ENCODE measurements at places on chromosomes 16 and 17. TPM values are rescaled to one million over a fixed set of nuclear protein-coding genes. Genes with fewer than 3 reads are reported as not detected.

GRCh38 chr16:49158029-49158642 lies 123.5 kb downstream of the CBLN1 start:
- H3K4me3 ChIP-seq, result no peak overlapping the region
- no peak overlapping the region for H3K27ac ChIP-seq
- no peaks in the 10 kb centered on the region for H3K27me3 ChIP-seq

GRCh38 chr17:81040791-81041337 lies 5.9 kb downstream of the BAIAP2 start:
- H3K27ac ChIP-seq, result no peak overlapping the region
- H3K4me3 ChIP-seq, result no peak overlapping the region
- H3K4me1 ChIP-seq, result peaks cover 10% of the 10 kb centered on the region
- H3K36me3 ChIP-seq, result no peaks in the 10 kb centered on the region
- peak; percentile 50 for DNase-seq

The PIK3R5 gene
- total RNA-seq, result 32.6 TPM

- H3K27me3 ChIP-seq, result peaks cover 7% of the 10 kb centered on the region
- no peaks in the 10 kb centered on the region for H3K36me3 ChIP-seq
- H3K27ac ChIP-seq, result no peak overlapping the region
- DNase-seq, result no peak
- H3K4me1 ChIP-seq, result peaks cover 4% of the 10 kb centered on the region
Measured at GRCh38 chr16:48481772-48482171, 96.6 kb upstream of the SIAH1 start.

GRCh38 chr17:41758601-41759000 lies 24.2 kb upstream of the HAP1 start:
- no peaks in the 10 kb centered on the region for H3K27me3 ChIP-seq
- DNase-seq, result no peak
- H3K36me3 ChIP-seq, result no peaks in the 10 kb centered on the region
- H3K4me3 ChIP-seq, result no peak overlapping the region
- H3K4me1 ChIP-seq, result no peaks in the 10 kb centered on the region

GRCh38 chr17:82839617-82840292 lies at the start of gene ZNF750:
Gene ZNF750, minus strand, starts transcription at chr17:82840022. Its CDS starts 7,568 bp downstream, at chr17:82832454.
- H3K27me3 ChIP-seq, result no peaks in the 10 kb centered on the region
- DNase-seq, result no peak
- H3K4me1 ChIP-seq, result peaks cover 5% of the 10 kb centered on the region
- H3K27ac ChIP-seq, result no peak within 1 kb of the TSS
- no peaks in the 10 kb centered on the region for H3K36me3 ChIP-seq

The KRT34 gene
- not detected for total RNA-seq

- no peak overlapping the region for H3K4me3 ChIP-seq
- H3K27ac ChIP-seq, result peak overlapping the region; percentile 92
- no peaks in the 10 kb centered on the region for H3K27me3 ChIP-seq
- peaks cover 83% of the 10 kb centered on the region for H3K4me1 ChIP-seq
- peak; percentile 46 for DNase-seq
Measured at GRCh38 chr17:66313995-66314659, 11.7 kb downstream of the PRKCA start.

- no peak overlapping the region for H3K4me3 ChIP-seq
- H3K27me3 ChIP-seq, result peaks cover 3% of the 10 kb centered on the region
- H3K4me1 ChIP-seq, result no peaks in the 10 kb centered on the region
- no peak for DNase-seq
- H3K36me3 ChIP-seq, result no peaks in the 10 kb centered on the region
Measured at GRCh38 chr16:54690710-54691109, 240.0 kb upstream of the IRX5 start.

GRCh38 chr17:45925311-45925710 lies 31.0 kb downstream of the MAPT start:
- DNase-seq, result no peak
- H3K27me3 ChIP-seq, result no peaks in the 10 kb centered on the region
- no peak overlapping the region for H3K27ac ChIP-seq
- H3K36me3 ChIP-seq, result peaks cover 5% of the 10 kb centered on the region
- H3K4me1 ChIP-seq, result no peaks in the 10 kb centered on the region
- H3K4me3 ChIP-seq, result no peak overlapping the region

DNA sequence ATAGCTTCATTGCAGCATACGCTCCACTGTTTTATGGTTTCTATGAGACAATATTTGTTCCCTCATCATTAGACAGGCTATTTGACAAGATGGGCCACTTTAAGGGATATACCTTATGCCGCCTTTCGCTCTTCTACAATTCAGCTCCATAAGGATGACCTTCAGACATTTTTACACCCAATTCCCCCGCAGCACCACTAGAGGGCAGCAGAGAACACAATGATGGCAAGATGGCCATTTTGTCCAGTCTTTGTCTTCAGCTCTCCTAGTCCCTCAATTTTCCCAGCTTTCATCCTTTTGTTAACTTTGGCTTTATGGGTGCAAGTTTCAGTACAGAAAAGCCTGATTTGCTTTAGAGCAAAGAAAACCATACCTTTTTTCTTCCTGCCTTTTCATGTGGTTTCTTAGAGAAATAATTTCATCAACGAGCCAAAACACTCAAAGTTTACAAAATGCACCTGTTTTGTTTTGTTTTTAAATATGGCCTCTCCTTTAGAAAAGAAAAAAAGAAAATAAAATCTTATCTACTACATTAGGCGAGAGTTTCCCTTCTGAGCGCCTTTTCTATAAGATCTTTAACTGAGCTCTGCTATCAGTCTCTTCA lies 355.3 kb downstream of the TOX3 start:
- no peaks in the 10 kb centered on the region for H3K4me1 ChIP-seq
- H3K27ac ChIP-seq, result no peak overlapping the region
- H3K36me3 ChIP-seq, result no peaks in the 10 kb centered on the region
- DNase-seq, result peak; percentile 22
- H3K4me3 ChIP-seq, result no peak overlapping the region

DNA sequence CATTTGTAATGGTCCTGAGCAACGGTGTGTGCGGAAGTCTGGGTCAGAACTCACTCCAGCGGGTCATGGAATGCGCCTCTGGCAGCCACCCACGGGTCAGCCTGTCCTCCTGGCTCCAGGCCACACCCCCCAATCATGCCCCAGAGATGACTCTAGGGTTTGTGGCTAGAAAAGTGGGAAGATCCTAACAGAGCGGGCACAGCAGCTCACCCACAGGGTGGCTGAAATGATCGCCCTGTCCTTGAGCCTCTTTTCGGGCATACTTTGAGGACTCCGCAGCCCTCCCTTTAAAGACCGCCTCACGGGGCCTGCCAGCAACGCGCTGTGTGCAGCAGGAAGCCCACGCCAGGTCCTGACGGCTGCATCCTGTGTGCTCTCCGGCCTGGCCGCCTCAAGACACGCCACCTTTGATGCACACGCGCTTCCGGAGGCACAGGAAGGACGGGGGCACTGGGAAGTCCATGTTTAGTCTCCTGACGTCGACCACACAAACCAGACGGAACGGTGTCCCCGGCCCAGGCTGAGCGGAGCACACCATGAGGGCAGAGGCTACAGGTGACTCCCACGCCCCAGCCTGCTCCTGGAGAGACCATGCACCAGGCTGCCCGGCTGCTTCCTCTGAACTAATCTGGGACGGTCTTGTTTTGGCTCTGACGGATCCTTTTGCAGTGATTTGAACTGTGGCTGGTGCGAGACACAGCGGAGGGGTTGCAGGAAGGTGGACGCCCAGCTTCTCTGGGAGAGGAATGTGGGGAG lies 92.9 kb downstream of the TBC1D16 start:
- peaks cover 4% of the 10 kb centered on the region for H3K4me1 ChIP-seq
- H3K4me3 ChIP-seq, result peak overlapping the region; percentile 30
- H3K27ac ChIP-seq, result peak overlapping the region; percentile 2
- DNase-seq, result peak; percentile 26
- no peaks in the 10 kb centered on the region for H3K27me3 ChIP-seq
- no peaks in the 10 kb centered on the region for H3K36me3 ChIP-seq

GRCh38 chr17:80908776-80909175 lies 82.9 kb upstream of the CHMP6 start:
- no peak overlapping the region for H3K4me3 ChIP-seq
- H3K36me3 ChIP-seq, result peaks cover 17% of the 10 kb centered on the region
- DNase-seq, result no peak
- no peaks in the 10 kb centered on the region for H3K27me3 ChIP-seq

The ARL5C gene
- not detected for total RNA-seq

The HAP1 gene
- not detected for total RNA-seq

The KRTAP4-11 gene
- not detected for total RNA-seq

GRCh38 chr17:40068584-40068916 lies 5.8 kb downstream of the THRA start:
- H3K27ac ChIP-seq, result peak overlapping the region; percentile 93
- DNase-seq, result no peak
- H3K4me3 ChIP-seq, result peak overlapping the region; percentile 78
- H3K36me3 ChIP-seq, result no peaks in the 10 kb centered on the region
- H3K27me3 ChIP-seq, result no peaks in the 10 kb centered on the region
- peaks cover 61% of the 10 kb centered on the region for H3K4me1 ChIP-seq

GRCh38 chr16:1481906-1482835 lies 6.6 kb downstream of the PTX4 start:
- H3K27ac ChIP-seq, result no peak overlapping the region
- H3K4me3 ChIP-seq, result no peak overlapping the region
- no peaks in the 10 kb centered on the region for H3K27me3 ChIP-seq
- no peak for DNase-seq
- H3K36me3 ChIP-seq, result no peaks in the 10 kb centered on the region

GRCh38 chr17:79671085-79671694 lies 59.6 kb upstream of the ENPP7 start:
- no peaks in the 10 kb centered on the region for H3K4me1 ChIP-seq
- H3K36me3 ChIP-seq, result no peaks in the 10 kb centered on the region
- H3K4me3 ChIP-seq, result no peak overlapping the region
- DNase-seq, result no peak
- H3K27me3 ChIP-seq, result peaks cover 44% of the 10 kb centered on the region

DNA sequence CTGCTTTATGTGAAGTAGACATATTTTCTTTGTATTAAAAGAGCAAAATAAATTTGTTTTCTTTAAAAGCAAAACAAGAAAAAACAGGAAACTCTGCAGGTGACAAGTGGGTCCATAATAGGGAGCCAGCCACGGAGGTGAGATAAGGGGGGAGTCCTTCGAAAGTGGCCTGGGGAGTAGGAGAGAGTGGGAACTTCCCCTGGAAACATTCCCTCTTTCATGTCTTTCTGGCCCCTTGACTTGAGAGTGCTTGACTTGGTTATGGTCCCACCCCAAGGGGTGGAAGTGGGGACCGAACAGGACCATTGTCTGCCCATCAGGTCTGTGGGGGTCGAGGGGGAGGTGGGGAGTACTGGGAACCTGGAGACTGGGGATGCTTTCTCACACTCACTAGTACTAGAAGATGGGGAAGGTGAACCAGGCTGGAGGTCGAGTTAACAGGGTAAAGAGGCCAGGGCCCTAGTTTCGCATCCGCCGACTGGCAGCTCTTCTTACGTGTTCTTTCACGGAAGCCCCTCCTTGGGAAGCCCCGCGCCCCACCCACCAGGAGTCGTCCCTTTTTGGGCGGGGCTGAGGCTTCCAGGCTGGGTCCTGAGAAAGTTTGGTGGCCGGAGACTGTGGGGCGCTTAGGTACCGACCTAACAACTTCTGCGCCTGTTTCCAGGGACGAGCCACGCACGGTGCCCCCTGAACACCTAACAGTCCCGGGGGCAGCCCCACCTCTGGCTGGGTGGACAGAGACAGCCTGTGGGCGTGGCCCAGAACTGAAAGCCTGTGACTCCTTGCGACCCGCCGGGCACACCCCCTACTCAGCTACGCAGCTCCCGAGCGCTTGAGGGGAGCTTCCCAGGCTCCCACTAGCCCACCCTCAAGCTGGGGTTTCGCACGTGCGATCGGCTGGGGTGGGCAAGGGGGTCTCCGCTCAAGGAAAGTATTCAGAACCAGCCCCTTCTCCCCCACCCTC lies 790 bp downstream of the TRADD start:
- H3K27ac ChIP-seq, result peak overlapping the region; percentile 87
- H3K4me1 ChIP-seq, result peaks cover 25% of the 10 kb centered on the region
- peaks cover 19% of the 10 kb centered on the region for H3K36me3 ChIP-seq
- peak overlapping the region; percentile 85 for H3K4me3 ChIP-seq
- H3K27me3 ChIP-seq, result peaks cover 28% of the 10 kb centered on the region

GRCh38 chr17:44543213-44543904 lies 13.9 kb upstream of the FZD2 start:
- no peaks in the 10 kb centered on the region for H3K36me3 ChIP-seq
- no peak for DNase-seq
- peaks cover 5% of the 10 kb centered on the region for H3K4me1 ChIP-seq
- no peak overlapping the region for H3K27ac ChIP-seq
- peaks cover 41% of the 10 kb centered on the region for H3K27me3 ChIP-seq
- H3K4me3 ChIP-seq, result no peak overlapping the region

DNA sequence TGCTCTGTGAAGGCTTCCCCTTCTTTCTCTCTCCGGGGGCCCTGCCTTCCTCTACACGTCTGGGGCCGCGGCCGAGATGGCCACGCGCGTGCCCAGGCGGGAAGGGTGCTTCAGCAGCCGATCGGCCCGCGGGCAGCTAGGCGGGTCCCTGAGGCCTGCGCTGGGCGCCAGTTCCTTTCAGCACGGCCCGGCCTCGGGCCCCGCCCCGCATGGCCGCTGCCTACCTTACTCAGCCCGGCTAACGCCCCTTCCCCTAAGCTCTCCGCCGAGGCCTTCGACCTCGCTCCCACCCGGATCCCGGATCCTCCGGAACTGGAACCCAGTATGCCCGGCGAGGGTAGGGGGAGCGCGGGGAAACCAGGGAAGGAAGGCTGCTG lies 335 bp downstream of the TMEM11 start:
- H3K4me3 ChIP-seq, result peak overlapping the region; percentile 89
- H3K36me3 ChIP-seq, result peaks cover 40% of the 10 kb centered on the region
- H3K27ac ChIP-seq, result peak overlapping the region; percentile 93
- DNase-seq, result peak; percentile 51
- H3K27me3 ChIP-seq, result no peaks in the 10 kb centered on the region

DNA sequence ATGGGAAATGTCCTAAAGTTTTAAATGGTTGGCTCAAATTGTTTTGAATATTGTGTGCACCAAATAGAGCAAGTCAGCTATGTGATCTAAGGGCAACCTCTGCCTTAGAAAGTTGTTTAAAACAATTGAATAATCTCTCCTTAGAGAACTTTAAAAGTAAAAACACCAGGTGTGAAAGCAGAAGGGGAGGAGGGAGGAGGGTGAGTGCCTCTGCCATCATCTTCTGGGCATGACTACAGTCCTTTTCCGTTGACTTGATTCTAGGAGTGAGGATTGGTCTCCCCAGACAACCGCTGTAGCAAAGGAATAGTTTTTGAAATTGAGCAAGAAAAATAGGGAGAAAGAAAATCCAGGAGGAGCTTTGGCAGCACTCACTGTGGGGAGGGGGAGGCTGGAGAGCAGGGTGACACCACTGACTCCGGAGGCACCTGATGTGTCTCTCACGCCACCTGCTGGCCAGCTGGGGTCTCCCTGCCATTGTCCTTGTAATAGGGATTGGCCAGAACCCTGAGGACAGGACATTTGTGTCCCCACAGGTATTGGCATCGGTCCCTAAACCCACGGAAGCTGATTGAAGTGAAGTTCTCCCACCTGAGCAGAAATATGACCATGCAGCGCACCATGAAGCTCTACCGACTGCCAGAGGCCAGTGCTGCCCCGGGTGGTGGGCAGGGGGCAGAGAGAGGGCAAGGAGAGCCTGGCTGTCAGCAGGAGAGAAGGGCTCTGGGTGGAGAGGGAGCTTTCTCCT lies 33.3 kb downstream of the PLCD3 start:
- no peak overlapping the region for H3K27ac ChIP-seq
- no peak overlapping the region for H3K4me3 ChIP-seq
- peak; percentile 72 for DNase-seq

The RND2 gene
- total RNA-seq, result not detected
